ENCODE measurements at places on chromosomes 13 and 19. TPM values are rescaled to one million over a fixed set of nuclear protein-coding genes. Genes with fewer than 3 reads are reported as not detected.

CELF5 gene
- total RNA-seq: 12.7 TPM

DNA sequence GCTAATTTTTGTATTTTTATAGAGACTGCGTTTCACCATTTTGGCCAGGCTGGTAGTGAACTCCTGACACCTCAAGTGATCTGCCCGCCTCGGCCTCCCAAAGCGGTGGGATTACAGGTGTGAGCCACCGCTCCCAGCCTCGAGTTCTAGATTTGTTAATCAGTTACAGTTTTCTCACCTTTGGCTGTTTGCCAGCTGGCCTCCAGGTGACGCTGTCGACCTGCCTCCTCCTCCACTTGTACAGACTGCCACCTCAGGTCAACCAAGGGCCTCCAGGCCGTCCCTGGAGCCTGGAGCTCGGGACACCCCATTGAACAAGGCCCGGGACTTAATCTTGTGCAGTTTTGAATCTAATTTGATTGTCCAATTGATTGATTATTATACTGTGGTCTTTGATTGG lies 45.5 kb downstream of the IER2 start:
- no peak for DNase-seq

DNA sequence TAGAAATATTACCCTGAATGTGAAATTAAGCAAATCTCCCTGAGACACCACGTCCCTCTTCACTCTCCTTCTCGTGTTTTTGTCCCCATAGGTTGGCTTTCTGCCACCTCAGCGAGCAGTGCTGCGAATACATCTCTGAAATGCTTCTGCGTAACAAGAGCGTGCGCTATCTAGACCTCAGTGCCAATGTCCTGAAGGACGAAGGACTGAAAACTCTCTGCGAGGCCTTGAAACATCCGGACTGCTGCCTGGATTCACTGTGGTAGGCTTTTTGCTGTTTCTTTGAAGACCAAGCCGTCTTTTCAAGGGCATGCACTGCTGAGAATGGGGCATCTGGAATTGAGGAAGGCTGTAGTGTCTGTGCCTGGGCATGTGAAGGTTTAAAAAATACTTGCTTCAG lies 34.4 kb downstream of the NLRP4 start:
- no peak for DNase-seq

GRCh38 chr13:78437781-78438180 lies 165.6 kb downstream of the POU4F1 start:
- no peak for DNase-seq

Data from spinal cord (tissue), 10 donors.